Non-pigmented ciliary epithelial cell (primary cell): ENCODE measurements at places on chromosomes 5 and 9.
A peak's percentile ranks its signal among the peaks of the same experiment; 100 is the strongest.

GRCh38 chr9:121921444-121921843, 171.7 kb downstream of the TTLL11 start:
- DNase-seq = no peak

GRCh38 chr9:137463931-137464290, 4.8 kb upstream of the NSMF start:
- DNase-seq = no peak

GRCh38 chr5:125595095-125595494, 828.1 kb upstream of the GRAMD2B start:
- DNase-seq = peak; percentile 28

DNA sequence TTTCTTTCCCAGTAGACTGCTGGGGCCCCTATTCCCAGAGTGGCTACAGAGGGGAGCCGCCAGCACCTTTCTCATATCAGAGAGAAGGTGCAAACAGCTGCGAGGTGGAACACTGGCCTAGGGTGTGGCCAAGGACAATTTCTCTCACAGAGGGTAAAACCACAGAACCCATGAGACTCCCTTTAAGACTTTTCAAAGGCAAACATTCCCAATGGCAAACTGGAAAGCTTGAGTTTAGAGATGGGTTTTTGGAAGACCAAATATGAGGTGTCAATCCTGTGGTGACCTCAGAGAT, 335.1 kb upstream of the PIK3R1 start:
- DNase-seq = no peak

DNA sequence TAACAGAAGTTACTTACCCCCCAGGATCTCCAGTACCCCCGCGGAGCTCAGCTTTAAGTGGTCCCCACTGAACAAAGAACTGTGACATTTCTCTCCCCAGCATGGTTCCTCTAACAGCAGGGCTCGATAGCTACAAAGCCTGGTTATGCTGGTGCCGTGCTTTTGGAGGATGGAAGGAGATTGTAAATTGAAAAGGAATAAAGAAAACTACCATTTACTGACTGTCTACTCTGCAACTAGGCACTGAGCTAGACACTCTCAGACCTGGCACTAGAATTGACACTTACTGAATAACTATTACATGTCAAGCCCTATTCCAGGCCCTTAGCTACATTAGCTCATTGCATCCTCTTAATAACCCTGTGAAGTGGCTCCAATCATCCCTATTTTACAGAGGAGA, 145.3 kb downstream of the TTLL11 start:
- no peak for DNase-seq

- DNase-seq = no peak
These were observed 238.6 kb downstream of the ELAVL2 start for GRCh38 chr9:23587433-23587832.

GRCh38 chr5:179369530-179369884, 24.2 kb upstream of the ADAMTS2 start:
- no peak for DNase-seq

DNA sequence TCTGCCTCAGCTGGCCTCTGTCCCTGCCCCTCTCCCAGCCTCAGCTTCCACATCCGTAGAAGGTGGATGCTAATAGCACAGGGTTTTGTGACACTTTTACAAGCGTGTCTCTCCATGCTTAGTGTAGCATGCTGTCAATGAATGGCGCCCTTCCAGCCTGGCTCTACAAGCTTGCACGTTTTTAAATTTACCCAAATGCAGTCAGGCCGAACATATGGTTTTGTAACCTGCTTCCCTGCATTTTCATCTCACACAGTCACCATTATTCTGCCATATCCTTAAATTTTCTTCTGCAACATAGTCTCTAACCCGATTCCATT, 28.8 kb downstream of the FAM163B start:
- DNase-seq = no peak

DNA sequence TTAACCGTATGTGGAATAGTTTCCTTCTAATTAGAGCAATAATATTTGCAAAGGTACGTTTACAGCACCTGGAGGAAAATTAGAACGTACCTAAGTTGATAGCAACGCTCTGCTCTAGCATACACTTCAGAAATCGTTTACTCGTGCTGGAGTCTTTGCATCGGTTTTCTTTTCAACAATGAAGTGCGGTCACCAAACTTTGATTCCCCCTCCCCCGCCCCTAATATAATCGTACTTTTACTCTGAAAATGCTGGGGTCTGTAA, 506 bp downstream of the ADAMTS19 start:
- DNase-seq = no peak

GRCh38 chr9:13569602-13570067, 290.1 kb upstream of the MPDZ start:
- no peak for DNase-seq

- no peak for DNase-seq
These were observed 33.9 kb downstream of the PNPLA7 start for GRCh38 chr9:137516144-137516917.

- DNase-seq = no peak
These were observed 226.6 kb downstream of the MEF2C start for GRCh38 chr5:88656221-88656950.

DNA sequence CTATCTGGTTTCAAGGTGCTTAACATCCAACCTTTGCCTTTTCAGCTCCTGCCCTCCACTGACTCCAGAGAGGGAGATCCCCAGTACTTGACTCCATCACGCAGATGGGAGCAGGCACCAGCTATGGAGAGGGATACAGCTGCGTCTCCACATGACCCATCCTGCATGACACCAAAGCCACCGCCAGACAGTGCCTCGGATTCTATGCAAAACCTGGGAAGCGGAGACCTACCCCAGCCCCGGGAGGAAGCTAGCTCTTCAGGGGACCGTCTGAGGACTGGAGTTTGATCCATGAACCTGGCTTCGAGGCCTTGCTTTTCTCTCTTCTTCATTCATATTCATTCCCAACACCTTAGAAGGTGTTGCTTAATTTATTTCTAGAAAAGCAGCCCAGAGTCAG, 24.8 kb downstream of the HRH2 start:
- no peak for DNase-seq

GRCh38 chr9:78031444-78031892, at the start of gene GNAQ:
Gene GNAQ, minus strand, starts transcription at chr9:78031811. Its CDS starts 576 bp downstream, at chr9:78031235.
- DNase-seq = no peak

DNA sequence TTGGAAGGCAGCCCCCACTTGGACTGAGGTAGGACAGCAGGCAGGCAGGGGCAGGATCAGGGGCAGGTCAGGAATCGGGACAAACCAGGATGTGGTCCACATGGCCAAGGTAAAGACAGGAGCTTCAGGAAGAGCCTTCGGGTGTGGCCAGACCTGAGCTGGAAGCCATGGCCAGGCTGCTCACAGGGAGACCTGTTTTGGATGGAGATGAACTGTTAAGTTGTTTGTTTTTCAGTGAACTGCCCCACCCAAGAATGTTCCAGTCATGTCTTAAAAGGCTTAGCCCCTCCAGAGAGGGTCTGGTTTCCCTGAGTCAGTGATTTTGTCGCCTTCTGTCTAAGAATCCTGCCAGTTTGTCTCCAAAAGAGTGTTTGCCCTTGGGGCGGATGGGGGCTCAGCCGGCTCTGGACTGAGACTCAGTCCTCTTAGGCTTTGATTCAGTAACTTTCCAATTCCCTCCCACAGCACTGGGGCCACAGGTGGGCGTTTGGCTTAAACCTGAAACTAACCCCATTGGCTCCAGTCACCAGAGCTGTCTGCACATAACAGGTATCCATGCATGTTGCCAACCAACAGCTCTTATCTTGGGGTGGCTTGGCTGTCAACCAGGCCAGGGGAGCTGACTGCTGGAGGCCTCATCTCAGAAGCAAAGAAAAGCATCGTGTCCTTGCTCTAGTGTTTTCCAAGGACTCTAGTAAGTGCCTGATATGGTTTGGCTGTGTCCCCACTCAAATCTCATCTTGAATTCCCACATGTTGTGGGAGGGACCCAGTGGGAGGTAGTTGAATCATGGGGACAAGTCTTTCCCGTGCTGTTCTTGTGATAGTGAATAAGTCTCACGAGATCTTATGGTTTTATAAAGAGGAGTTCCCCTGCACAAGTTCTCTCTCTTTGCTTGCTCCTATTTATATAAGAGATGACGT, 11.3 kb upstream of the ANKH start:
- DNase-seq = no peak

DNA sequence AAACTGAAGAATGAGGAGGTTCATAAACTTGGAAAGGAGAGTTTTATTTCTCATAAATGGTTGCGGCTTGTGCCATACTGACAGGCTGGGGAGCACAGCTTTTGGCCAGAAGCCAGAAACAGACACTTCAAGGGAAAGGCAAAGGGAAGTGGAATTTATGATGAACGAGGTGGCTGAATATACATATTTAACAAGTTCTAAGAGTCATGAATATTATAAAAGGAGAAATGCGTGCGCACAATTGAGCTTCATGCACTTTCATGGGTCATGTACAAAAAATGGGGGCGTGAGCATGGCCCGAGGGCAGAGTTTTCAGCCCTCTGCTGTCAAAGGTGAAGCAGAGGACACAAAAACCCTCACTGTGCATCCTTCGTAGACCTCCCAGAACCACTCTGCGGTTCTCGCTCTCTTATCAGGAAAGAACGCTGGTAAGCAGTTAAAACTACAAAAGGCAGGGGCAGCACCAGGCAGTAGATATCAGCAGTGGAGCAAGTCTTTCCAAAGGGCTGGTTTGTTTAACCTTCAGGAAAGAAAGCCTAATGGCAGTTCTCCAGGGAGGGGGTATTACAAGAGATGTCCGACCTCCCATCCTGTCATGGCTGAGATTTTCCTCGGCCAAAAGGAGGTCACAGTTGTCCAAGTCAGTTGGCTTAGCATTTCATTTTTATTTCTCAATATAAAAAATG, 29.0 kb downstream of the AUH start:
- DNase-seq = no peak

GRCh38 chr9:20377790-20378189, 244.5 kb downstream of the MLLT3 start:
- DNase-seq = no peak

DNA sequence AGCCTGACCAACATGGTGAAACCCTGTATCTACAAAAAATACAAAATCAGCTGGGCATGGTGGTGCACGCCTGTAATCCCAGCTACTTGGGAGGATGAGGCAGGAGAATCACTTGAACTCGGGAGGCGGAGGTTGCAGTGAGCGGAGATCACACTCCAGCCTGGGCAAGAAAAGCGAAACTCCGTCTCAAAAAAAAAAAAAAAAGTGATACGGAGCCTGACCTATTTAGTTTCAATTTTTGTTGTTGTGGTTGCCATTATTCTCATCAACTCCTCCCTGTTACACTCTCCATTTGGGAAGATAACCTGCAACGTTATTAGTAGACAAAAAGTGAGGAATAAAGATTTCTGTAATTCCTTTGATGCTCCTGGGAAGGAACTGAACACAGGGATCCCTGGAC, 1.3 kb downstream of the STOM start:
- no peak for DNase-seq
